ENCODE measurements at places on chromosomes 7 and 10.

- no peak for DNase-seq
Measured at GRCh38 chr10:97889461-97890265, 40.0 kb downstream of the GOLGA7B start.

DNA sequence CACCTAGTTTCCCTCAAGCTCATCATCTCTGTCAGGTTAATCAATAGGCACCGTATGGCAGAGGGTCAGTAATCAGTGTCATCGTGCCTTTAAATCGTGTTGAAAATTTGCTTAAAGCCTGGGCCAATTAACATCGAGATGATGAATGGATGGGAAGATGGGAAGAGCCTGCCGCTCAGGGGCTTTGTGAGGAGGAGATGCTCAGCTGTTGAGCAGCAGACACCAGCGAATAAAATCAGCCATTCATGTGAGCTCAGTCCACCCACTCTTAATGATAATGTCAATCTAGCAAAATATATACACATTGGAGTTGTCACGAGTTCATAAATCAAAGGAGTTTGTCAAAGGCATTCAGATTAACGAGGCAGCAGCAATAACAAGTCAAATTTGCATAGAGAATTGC lies 97.7 kb downstream of the BTRC start:
- DNase-seq: no peak

GRCh38 chr7:64618785-64619456 lies 47.0 kb upstream of the ZNF107 start:
- DNase-seq: no peak

GRCh38 chr10:100303724-100304319 lies 17.3 kb upstream of the BLOC1S2 start:
- DNase-seq: no peak

GRCh38 chr10:117597216-117597615 lies 54.7 kb downstream of the EMX2 start:
- DNase-seq: no peak

DNA sequence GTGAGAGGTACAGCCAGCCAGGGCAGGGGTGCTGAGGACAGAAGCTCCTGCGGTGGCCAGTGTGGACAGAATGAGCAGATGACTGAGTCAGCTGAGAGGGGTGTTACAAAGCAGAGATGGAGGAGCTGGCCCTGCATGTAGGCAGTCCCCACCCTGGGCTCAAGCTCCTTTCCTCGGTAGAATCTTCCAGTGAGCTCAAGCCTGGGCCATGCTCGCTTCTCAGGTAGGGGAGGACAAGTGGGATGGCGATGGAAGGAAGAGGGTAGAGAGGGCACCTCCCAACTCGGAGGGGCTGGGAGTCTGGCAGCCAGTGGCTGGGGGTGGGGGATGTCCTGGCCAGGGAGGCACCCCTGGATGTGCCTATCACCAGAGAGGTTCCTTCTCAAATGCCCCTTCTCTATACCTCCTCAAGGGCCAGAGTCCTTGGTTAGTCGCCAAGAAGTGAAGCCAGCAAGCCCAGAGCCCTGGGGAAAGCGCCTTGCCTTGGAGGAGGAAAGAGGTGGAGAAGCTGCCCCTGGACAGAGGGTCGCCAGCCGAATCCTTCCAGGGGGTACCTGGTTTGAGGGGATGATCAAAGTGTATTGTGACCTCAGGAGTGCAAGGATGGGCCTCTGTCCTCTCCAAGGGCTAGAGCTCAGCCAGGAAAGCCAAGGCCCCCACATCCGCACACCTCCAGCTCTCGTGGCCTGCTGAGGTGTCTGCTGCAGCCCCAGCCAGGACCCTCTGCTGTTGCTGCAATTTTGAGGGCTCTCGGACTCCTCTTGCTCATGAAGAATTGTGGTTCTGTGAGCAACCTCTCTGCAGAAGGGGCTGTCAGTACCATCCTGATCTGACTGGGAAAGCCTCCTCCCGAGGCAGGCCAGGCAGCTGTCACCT lies 88.6 kb upstream of the MACROH2A2 start:
- DNase-seq: no peak

DNA sequence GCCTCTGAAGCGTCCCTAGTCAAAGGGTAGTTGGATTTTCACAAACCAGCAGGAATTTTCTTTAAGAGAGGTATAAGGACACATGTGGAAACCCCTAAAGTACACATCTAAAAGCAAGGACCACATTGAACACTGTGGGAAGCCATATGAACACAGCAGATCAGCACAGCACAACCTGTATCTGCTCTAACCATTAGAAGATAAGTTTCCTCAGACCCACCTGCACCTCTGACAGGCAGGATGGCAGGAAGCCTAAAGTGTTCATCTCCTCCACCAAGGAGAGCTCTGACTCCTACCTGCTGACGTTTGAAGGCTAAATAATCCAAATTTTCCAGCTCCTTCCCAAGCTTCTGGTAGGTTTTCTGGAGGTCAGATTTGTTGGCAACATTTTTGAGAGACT lies 174.4 kb downstream of the CTNNA3 start:
- DNase-seq: no peak

- DNase-seq: no peak
Measured at GRCh38 chr10:125018576-125019143, 76.7 kb downstream of the ZRANB1 start.

DNA sequence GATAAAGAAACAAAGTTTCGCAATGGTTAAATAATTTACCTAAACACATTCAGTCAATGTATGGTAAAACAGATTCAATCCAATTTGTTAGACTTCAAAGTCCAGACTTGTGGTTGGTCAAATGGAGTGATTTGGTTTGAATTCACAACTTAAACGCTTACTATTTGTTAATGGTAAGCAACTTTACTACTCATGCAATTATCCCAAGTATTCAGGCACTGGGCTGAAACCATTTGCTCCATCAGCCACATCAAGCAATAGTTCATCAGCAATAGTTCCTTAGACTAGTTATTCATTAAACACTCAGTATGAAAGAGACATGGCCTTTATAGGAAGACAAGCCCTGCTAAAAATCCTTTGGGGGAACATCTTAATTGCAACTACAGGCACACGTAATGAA lies 253.0 kb downstream of the AGMO start:
- no peak for DNase-seq

GRCh38 chr10:79061441-79062315 lies 7.1 kb upstream of the ZMIZ1 start:
- no peak for DNase-seq

- DNase-seq: peak; percentile 48
Measured at GRCh38 chr7:106283831-106284713, 711 bp downstream of the NAMPT start.

DNA sequence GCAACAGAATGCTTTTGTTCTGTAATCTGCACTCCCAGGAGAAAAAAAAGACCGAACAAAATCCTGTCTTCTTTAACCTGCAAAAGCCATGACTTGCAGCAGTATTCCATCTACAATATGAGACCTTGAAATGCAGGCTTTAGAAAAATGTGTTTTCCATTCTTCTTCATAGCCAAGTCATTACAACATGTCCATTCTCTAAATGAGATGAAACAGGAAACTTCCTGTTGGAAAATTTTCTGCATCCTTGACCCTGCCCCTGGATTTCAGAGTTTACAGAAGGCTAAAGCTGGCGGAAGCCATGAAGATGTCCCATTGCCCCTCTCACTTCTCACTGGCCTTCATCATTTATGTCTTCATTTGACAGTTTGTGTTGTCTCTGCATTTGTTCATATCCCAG lies 546.4 kb downstream of the TNS3 start:
- DNase-seq: no peak

- no peak for DNase-seq
Measured at GRCh38 chr10:3196958-3197347, 24.4 kb upstream of the PITRM1 start.

GRCh38 chr7:134902058-134902457 lies 84.2 kb upstream of the AGBL3 start:
- DNase-seq: no peak

- DNase-seq: no peak
Measured at GRCh38 chr10:80411267-80411668, 2.9 kb downstream of the PRXL2A start.

GRCh38 chr10:72738486-72738885 lies 46.5 kb downstream of the MCU start:
- no peak for DNase-seq

DNA sequence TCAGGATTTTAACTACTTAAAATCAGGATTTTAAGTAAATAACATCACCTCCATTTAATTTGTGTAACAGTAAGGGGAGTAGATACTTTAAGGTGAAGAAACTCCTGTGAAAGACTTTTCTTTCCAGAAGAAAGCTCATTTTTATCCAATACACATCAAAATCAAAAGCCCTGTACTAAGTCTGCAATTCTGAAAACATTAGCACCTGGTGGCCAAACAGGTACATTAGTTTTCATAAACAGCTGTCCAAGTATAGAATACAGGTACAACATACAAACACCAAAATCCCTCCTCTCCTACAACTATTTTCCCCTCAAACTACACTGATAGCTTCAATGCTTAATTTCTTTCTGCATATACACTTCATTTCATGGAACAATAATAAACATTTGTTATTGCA lies 22.9 kb downstream of the FAM3C start:
- no peak for DNase-seq

- no peak for DNase-seq
Measured at GRCh38 chr7:68015122-68015977, 1018.7 kb downstream of the TYW1 start.

GRCh38 chr10:103544657-103545310 lies 51.3 kb downstream of the NEURL1 start:
- no peak for DNase-seq
